Hair follicle dermal papilla cell (primary cell): ENCODE measurements at places on chromosomes 7 and 10. TPM values are rescaled to one million over a fixed set of nuclear protein-coding genes. Genes with fewer than 3 reads are reported as not detected.

Gene TMEM176A
- 0.12 and 13.8 TPM in 2 replicates for total RNA-seq

Gene GRM3
- not detected in 2 replicates for total RNA-seq

Gene HIF1AN
- 9.9 and 11.2 TPM in 2 replicates for total RNA-seq

Gene OR2A2
- not detected in 2 replicates for total RNA-seq

Gene PGAM2
- 0.24 and 0.32 TPM in 2 replicates for total RNA-seq

Gene PDK4
- 0.49 TPM in 2 replicates for total RNA-seq

Gene NRAP
- total RNA-seq = not detected in 2 replicates
